ENCODE measurements at places on chromosomes 7 and 10.

GRCh38 chr10:122655524-122656307 lies 43.9 kb downstream of the C10orf120 start:
- H3K27me3 ChIP-seq, result no peaks in the 10 kb centered on the region
- no peak for DNase-seq
- no peaks in the 10 kb centered on the region for H3K4me1 ChIP-seq
- H3K36me3 ChIP-seq, result no peaks in the 10 kb centered on the region
- no peak overlapping the region for H3K4me3 ChIP-seq
- H3K27ac ChIP-seq, result no peak overlapping the region

GRCh38 chr10:121772884-121773283 lies 154.9 kb downstream of the ATE1 start:
- H3K27me3 ChIP-seq, result no peaks in the 10 kb centered on the region
- no peak overlapping the region for H3K4me3 ChIP-seq
- H3K27ac ChIP-seq, result no peak overlapping the region

DNA sequence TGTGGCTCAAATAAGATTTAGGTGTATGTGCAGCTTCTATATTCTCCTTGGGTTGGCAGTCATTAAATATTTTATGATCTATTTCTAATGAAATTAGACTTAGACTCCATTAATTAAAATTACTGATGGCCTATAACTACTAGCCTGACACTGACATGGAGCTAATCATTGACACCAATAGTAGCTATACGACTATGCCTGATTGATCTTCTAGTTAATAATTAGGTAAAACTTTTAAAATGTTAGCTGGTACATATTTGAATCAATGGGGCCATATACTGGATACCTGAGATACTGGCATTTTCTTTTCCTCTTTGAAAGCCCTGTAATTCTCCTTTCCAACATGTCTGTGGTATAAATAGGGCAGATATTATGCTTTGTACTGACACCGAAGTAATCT lies 14.4 kb downstream of the WEE2 start:
- no peaks in the 10 kb centered on the region for H3K4me1 ChIP-seq
- H3K27me3 ChIP-seq, result no peaks in the 10 kb centered on the region
- DNase-seq, result no peak
- no peak overlapping the region for H3K27ac ChIP-seq
- no peak overlapping the region for H3K4me3 ChIP-seq
- H3K36me3 ChIP-seq, result no peaks in the 10 kb centered on the region

GRCh38 chr10:71675295-71675970 lies 44.1 kb downstream of the C10orf105 start:
- H3K4me3 ChIP-seq, result no peak overlapping the region
- no peaks in the 10 kb centered on the region for H3K4me1 ChIP-seq
- DNase-seq, result no peak
- H3K36me3 ChIP-seq, result no peaks in the 10 kb centered on the region

GRCh38 chr10:47296156-47296894 lies 3.7 kb upstream of the GDF10 start:
- no peaks in the 10 kb centered on the region for H3K27me3 ChIP-seq
- no peaks in the 10 kb centered on the region for H3K4me1 ChIP-seq
- H3K4me3 ChIP-seq, result no peak overlapping the region
- no peak for DNase-seq
- H3K36me3 ChIP-seq, result no peaks in the 10 kb centered on the region

- peak overlapping the region; percentile 5 for H3K27ac ChIP-seq
- peak; percentile 39 for DNase-seq
- no peaks in the 10 kb centered on the region for H3K36me3 ChIP-seq
- peaks cover 20% of the 10 kb centered on the region for H3K4me1 ChIP-seq
These were observed 1.8 kb downstream of the RP9 start for GRCh38 chr7:33107136-33108066.

- H3K27me3 ChIP-seq, result no peaks in the 10 kb centered on the region
- peaks cover 10% of the 10 kb centered on the region for H3K4me1 ChIP-seq
- no peak overlapping the region for H3K4me3 ChIP-seq
- no peaks in the 10 kb centered on the region for H3K36me3 ChIP-seq
- DNase-seq, result no peak
These were observed 6.9 kb downstream of the MYOF start for GRCh38 chr10:93475227-93475626.

DNA sequence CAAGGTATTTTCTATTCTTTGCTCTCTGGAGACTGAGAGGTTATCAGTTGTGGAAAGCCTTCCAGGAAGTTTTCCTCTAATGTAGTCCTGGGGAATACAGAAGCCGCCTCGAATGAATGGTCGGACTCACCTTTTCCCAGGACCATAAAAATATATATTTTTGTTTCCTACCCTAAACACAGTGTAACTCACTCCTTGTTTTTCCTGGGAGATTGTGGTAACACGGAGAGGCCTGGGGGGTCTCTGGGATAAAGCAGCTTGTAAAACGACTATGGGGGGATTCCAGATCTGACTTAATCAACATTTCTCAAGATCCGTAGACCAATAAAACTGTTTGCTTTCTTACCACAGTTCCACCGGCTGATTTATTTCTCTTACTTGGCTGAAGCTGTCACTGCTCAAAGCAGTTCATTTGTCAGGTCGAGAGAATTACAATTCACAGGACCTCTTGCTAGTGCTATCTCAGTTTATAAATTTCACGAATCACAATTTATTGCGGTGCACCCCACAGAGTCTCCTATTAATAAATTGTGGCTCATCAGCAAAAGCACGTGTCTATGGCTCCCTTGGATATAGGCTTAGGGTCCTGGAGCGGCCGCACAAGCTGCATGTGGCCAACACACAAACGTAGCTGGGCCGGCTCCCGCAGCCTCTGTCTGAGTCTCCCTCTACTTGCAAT lies 176.3 kb upstream of the BMPER start:
- no peak overlapping the region for H3K27ac ChIP-seq
- no peak for DNase-seq
- H3K4me1 ChIP-seq, result no peaks in the 10 kb centered on the region
- no peaks in the 10 kb centered on the region for H3K36me3 ChIP-seq
- no peak overlapping the region for H3K4me3 ChIP-seq

- DNase-seq, result no peak
- peaks cover 9% of the 10 kb centered on the region for H3K4me1 ChIP-seq
These were observed 2.0 kb downstream of the BAG3 start for GRCh38 chr10:119653209-119653608.

GRCh38 chr7:131845573-131846314 lies 289.3 kb upstream of the PODXL start:
- no peaks in the 10 kb centered on the region for H3K4me1 ChIP-seq
- no peaks in the 10 kb centered on the region for H3K27me3 ChIP-seq
- H3K36me3 ChIP-seq, result no peaks in the 10 kb centered on the region
- no peak overlapping the region for H3K27ac ChIP-seq
- no peak for DNase-seq

DNA sequence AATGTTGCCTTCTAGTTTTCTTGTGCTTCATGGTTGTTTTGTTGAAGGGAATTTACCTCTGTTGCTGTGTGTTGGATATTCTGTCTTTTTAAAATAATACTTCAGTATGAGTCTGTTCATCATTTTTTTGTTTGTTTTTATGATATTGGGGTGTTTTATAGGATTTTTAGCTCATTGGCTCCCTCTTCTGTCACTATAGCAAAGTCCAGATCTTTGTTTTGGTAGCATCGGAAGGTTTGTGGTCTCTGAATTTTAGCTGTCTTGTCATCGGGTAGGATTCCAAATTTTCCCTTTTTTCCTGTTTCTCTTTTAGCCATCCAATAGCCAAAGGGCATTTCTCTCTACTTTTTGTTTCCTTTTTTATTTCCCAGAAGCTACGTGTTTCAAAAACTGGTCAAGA lies 91.4 kb downstream of the EXOC4 start:
- H3K4me3 ChIP-seq, result no peak overlapping the region
- DNase-seq, result no peak
- no peaks in the 10 kb centered on the region for H3K4me1 ChIP-seq
- no peaks in the 10 kb centered on the region for H3K36me3 ChIP-seq

Data from uterus (tissue), 4 donors.